ENCODE measurements at places on chromosomes 2 and 18.
A peak's percentile ranks its signal among the peaks of the same experiment; 100 is the strongest.

DNA sequence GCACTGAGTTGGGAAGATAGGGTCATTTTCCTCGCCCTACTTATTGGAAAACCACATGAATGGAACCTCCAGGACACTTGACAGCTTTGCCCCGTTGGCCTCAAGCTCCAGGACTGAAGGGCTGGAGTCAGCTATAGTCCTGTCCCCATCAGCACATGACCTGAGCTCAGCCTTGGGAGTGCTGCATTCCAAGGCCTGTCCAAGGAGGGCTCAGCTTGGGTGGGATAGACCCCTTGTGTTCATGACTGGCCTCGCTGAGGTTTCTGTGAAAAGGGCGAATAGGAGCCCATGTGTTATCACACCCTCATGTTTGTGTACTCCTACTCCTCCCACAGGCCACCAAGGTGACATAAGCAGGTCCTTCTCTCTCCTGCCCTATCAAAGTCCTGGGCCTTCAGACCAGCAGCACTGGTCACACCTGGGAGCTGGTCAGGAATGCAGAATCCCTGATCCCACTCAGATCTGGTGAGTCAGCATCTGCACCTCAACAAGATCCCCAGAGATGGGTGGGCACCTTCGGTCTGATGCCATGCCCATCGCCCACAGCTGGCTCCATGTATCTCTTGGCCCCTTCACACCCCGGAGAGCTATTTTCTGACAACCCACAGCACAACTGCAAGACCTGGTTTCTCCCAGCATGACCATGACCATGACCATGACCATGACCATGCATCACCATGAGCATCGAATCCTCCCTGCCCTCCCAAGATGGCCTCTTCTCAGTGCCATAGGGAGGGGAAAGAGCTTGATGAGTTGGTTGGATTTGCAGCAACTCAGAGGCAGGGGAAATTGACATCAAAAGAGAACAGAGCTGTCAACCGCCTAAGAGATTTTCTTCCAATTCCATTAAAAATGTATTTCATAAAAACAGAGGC is 83.0 kb upstream of the RAB6C start:
- no peak for DNase-seq

DNA sequence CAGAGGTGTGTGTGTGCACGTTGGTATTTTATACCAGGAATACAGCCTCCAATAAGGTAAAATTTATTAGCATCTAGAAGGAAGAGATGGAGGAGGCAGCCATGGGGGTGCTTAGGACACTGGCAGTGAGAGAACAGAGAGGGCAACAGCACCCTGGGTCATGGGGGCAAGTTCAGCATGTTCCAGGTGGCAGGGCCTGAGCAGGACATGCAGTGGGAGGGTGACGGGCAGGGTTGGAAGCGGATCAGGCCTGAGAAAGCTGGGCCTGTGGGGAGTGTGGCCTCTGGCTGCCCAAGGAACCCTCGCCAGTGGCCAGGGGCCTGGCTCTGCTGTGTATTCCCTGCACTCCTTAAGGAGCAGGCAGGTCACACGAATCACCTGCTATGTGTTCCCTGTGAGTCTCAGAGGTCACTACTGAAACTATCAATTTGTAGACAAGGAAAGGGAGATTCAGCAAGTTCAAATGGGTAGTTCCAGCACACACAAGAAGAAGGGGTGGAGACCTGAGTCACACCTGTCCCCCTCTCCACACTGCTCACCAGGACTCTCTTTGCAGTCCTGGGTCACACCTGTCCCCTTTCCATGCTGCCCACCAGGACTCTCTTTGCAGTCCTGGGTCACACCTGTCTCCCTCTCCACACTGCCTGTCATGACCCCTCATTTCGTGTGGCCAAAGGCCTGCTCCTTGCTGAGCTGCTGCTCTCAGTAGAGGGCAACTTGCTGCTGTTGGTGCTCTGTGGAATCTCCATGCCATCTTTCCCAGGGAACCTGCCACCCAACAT is 463.9 kb upstream of the HS6ST1 start:
- no peak for DNase-seq

GRCh38 chr18:9708434-9709303 is 568 bp downstream of the RAB31 start:
- DNase-seq, result no peak

DNA sequence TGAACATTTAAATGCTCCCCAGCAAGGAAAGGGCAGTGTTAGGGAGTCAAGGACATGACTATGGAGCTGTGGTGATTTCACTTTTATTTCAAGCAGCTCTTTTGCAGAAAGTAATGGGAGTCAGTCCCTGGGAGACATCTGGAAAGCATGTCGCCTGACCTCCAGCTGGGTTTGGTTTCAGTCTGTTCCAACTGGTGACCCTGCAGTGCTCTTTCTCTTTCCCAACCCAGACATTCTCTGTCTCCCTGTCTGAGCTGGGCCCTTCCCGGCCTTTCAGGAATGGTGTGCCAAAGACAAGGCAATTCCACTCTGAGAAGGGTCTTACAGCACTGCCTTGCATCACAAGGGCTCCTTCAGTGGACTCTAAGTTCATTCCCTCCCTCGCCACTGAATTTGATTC is 323.2 kb downstream of the OSR1 start:
- DNase-seq, result no peak

DNA sequence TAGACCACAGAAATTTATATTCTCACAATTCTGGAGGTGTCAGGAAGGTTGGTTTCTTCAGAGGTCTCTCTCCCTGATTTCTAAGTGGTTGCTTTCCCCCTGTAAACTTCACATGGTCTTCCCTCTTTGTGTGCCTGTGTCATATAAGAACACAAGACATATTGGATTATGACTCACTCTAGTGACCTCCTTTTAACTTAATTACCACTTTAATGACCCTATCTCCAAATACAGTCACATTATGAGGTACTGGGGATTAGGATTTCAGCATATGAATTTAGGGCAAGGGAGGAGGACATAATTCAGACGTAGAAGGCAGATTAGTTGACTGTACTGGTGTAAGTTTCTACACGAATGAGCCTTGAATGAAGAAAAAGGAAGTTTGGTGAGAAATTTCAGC is 38.2 kb upstream of the EPHA4 start:
- no peak for DNase-seq

GRCh38 chr2:131105950-131106801 is 1.0 kb downstream of the PLEKHB2 start:
- DNase-seq, result no peak

DNA sequence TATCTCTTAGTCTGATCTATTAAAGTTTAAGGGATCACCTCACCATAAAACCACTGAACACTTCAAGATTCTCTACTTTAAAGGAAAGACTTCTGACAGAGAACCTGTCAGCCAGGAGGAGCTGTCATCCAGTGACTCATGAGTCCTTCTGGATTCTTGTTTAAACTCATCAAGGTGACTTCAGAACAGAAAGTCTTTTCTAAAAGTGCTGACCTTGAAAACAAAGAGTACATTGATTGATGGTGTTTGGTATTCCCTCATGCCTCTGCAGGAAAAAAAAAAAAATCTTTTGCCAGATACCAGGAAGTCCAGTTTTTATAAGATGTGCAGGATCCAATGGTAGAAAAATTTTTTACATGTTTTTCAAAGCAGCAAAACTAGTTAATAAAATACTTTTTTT is 12.3 kb downstream of the DSG2 start:
- DNase-seq, result no peak

- peak; percentile 66 for DNase-seq
Observed at GRCh38 chr2:23381084-23381483, 3.9 kb upstream of the KLHL29 start.

- no peak for DNase-seq
Observed at GRCh38 chr2:172745636-172746035, 10.0 kb downstream of the RAPGEF4 start.

DNA sequence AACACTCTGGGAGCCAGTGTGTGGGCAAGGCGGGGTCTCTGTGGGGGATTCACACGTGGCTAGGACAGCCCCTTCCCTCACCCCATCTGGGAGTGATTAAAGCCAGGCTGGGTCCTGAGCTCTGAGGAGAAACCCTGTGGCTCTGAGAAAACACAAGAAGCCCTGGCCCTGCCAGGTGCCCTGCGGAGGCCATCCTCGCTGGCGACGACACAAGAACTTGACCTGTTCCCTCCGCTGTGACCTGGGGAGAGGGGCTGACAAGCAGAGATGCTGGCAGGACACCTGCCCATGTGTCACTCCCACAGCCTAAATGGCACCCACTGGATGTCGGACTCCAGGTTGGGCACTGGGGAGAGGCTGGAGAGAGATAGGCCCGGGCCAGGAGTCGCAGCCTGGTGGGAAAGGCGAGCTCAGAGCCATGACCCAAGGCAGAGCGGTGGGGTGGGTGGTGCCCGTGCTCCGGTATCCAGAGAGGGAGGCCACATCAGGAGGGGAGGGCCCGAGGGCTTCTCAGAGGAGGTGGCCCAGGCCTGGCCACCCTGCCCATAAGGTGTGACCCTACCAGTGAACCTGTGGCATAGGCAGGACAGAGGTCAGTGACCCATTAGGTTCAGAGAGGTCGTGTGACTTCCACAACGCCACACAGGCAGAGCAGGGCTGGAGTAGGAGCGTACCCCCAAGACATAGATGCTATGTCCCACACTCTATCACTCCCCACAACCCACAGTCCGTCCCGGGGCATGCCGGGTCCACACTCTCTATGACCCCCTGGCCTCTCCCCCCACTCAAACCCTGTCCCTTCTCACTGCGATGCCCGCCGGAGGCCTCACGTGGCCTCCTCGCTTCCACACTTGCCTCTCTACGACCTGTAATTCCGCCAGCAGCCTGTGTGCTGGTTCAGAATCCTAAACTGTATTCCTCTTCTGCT is 59.4 kb upstream of the HPCAL1 start:
- no peak for DNase-seq

DNA sequence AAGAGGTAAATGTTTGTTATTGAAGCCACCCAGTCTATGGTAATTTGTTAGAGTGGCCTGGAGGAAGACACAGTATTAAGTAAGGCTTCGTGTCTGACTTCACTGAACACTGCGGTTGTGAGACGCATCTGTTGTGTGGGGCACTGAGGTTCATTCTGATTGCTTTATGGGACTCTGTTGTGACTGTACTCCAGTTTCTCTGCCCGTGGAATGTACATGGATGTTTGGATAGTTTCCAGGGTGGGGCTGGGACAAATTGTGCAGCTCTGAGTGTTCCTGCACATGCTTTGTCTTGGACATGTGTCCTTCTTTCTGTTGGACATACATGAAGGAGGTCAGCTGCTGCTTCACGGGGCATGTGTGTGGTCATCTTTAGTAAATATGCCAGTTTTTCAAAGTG is 58.6 kb downstream of the ODC1 start:
- DNase-seq, result no peak

DNA sequence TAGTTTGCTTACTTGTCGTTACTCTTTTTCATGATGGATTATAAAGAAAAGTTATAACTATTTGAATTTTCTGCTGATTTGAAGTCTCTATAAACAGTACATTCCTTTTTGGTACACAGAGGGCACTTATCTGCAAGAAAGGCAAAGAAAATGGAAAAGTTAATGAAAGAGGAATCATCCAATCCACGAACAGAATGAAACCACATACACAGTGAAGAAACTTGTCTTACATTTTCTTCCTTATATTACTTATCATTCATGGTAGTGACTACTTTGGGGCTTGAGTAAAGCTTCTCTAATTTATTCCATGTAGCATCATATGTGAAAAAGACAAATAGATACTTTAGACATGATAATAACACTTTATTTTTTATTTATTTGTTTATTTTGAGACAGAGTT is 14.8 kb upstream of the ACTR3 start:
- DNase-seq, result no peak

DNA sequence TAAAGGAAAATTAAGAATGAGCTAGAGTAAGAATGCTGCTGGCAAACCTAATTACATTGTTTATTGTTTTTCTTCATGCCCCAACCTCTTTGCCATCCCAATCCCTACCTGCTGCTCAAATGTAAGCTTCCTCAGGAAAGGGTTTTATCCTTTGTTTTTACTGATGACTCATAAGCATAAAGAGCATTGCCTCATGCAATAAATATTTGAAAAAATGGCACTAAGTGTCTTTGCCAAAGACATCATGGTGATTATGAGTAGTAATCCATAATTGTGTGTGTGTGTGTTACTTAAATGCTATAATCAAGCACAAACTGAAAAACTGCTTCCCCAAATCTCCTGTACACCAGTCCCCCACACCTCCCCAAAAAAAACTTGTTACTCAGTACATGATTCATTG is 53.4 kb downstream of the DNER start:
- no peak for DNase-seq

- no peak for DNase-seq
Observed at GRCh38 chr2:215899141-215900074, 113.9 kb downstream of the MREG start.

GRCh38 chr2:59383473-59383872 is 1142.3 kb upstream of the FANCL start:
- DNase-seq, result no peak

DNA sequence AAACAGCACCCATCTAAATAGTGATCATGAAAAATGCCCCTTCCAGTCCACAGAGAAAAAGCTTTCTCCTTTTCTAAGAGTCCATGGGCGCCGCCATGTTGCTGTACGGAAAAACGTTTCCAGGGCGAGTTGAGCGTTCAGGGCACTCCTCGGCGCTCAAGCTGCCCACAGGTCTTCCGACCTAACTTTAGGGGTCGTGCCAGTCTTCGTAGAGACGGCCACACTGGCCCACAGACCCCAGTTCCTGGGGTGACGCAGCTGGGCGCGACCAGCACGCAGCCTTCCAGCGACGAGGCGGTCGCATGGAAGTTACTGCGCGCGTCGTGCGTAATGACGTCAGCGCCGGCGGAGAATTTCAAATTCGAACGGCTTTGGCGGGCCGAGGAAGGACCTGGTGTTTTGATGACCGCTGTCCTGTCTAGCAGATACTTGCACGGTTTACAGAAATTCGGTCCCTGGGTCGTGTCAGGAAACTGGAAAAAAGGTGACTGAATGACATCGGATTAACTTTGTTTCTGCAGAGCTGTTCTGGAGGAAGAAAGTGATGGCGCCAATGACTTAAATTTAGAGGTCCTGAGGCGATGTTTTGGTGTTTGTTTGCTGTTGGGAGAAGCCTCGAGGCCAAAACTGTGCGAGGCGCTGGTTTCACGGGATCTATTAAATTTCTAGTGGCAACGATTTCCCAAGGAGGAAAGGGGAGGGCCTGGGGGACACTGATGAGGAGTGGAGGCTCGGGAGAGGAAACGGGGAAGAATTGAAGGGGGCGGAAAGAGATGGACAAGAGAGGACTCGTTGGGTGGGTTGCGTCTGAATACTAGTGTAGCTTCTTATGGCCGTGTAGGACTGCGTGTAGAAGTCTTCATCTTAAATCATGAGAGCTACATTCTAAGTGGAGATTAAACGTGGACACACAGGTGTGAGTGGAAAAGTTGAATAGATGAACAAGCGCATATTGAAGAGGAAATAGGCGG is at the start of the genes METTL4 and NDC80:
TSS of gene METTL4 (minus strand) at position 306 of the 971 bp plus-strand sequence. CDS start 4,289 bp downstream, outside the sequence.
TSS of gene NDC80 (plus strand) at position 358 of the 971 bp plus-strand sequence. CDS start 1,429 bp downstream, outside the sequence.
- DNase-seq, result peak; percentile 83

- DNase-seq, result no peak
Observed at GRCh38 chr2:134682726-134683125, 36.1 kb downstream of the TMEM163 start.

DNA sequence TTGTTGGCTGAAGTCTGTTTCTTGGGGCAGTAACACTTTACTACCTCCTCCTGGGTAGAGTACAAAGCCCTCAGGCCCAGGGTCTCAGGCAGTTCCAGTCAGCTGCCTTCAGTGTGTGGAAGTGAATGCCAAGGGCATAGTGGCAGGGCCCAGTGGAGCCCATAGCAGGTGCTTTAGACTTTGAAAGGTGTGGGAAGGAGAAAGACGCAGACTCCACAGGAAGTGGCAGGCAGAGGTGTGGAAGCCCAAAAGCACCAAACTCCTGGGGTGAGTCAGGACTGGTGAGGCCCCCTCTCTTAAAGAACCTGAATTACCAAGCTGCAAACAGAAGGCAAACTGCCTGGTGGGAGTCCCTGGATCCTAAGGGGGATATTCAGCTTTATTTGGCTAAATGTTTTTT is 45.3 kb downstream of the ADAM23 start:
- DNase-seq, result no peak

All from NCI-H2171 (cell line).